ENCODE measurements at places on chromosomes 5 and 9.

GRCh38 chr9:34400275-34400674 lies 23.6 kb upstream of the MYORG start:
- DNase-seq = no peak

GRCh38 chr5:73131711-73132425 lies 11.5 kb downstream of the TMEM171 start:
- DNase-seq = no peak

DNA sequence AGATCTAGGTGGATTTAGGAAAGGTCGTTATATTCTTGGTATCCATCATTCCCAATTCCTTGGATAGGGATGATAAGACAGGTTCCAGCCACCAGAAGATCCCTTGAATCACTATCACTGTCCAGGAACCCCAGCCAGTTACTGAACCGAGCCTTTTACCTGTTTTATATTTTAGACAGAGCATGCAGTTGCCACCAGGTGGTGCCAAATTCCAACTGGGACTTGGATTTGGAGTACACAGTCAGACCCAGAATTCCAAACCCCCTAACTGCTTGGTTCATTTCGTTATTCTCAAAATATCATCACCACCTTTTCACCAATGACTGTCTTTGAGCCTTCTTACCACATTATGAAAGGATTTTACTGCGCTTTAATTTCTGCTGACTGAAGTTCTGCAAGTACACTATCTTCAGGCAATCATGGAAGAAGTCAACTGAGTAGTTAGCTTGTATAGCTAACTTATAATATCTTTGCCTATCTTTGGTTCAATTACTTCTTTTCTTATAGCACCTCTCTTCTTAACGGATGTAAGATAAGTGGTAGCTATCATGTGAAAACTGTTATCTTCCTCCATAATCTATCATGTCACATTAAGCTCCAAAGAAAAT lies 191.8 kb downstream of the PRR16 start:
- DNase-seq = no peak

DNA sequence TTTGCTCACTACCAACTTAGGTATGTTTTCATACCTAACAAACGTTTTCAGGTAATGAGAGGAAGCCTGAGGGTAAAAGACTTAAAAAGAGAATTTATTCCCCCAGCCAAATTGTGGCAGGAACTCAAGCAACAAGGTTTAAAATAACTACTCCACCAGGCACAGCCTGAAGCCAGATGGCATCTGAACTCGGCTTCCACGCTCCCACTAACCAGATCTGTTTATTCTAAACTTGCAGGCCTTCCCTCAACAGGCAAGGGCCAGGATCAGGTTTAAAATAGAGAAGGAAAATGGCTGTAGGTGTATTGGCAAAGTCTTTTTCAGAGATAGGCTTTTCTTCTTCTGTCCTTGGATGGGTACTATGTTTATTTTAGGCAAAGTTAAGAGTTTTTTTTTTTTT lies 89.4 kb downstream of the OTULIN start:
- no peak for DNase-seq

GRCh38 chr5:113531481-113532159 lies 18.1 kb downstream of the YTHDC2 start:
- no peak for DNase-seq

DNA sequence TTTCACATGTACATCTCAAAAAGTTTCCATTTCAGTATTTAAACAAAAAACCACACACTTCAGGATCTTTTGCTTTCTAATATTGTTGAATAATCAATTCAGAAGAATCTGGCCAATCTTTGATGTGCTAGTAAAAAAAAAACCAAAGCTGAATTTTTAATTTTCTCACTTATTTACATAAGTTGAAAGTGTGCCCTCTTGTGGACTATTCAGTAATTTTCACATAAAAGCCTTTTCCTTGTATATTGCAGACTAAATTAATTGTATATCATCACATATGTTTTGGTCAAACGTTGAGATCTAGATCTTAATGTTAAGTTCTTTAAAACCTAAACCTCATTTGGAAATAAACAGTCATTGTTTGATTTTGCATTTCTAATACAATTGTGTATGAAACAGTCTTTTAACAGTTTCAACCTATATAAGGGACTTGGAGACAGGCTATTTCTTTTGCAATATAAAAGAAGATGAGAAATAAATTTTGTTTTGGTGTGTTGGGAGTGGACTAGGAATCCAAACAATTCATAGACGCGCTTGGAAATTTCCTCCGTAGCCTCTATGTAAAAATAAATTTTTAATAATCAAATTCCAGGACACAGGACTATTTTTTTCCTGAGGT lies 68.1 kb downstream of the NIPBL start:
- no peak for DNase-seq
